ENCODE measurements at places on chromosomes 3 and 15. TPM values are rescaled to one million over a fixed set of nuclear protein-coding genes. Genes with fewer than 3 reads are reported as not detected.

- no peak for DNase-seq
Measured at GRCh38 chr15:99440551-99441443, 125.0 kb upstream of the MEF2A start.

DNA sequence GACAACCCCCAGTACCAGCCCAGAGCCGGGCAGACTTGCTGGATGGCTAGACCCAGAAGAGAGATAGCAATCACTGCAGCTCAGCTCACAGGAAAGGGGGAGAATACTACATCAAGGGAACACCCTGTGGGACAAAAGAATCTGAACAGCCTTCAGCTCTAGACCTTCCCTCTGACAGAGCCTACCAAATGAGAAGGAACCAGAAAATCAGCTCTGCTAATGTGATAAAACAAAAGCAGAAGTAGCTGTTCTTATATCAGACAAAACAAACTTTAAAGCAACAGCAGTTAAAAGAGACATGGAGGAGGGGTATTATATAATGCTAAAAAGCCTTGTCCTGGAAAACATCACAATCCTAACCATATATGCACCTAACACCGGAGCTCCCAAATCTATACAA lies 283.3 kb downstream of the KLF13 start:
- no peak for DNase-seq

DNA sequence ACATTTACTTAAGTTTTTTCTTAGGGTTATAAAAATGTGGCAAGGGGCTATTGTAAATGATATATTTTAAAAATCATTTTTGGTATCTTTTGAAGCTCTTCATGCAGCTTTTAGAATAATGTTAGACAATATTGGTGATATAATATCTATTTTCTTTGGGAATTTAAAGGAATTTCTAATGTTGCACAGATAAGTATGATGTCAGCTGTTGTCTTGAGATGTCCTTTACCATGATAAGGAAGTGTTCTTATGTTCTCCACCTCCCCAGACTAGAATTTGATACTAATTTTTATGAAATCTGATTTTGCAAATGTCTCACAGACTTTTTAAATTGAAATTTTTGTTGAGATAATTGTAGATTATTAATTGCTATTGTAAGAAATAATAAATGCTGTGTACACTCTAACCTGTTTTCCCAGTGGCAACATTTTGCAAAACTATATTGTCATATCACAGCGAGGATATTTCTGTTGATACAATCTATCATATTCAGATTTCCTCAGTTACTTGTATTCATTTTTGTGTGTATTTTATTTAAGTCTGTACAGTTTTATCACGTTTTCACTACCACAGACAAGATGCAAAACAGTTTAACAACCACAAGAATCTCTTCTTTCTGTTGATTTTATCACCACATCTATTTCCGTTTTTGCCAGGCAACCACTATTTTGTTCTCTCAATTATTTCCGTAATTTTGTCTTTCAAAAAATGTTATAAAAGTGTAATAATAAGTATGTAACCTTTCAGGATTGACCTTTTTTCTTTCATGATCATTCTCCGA lies 55.4 kb downstream of the SPRED1 start:
- no peak for DNase-seq

DNA sequence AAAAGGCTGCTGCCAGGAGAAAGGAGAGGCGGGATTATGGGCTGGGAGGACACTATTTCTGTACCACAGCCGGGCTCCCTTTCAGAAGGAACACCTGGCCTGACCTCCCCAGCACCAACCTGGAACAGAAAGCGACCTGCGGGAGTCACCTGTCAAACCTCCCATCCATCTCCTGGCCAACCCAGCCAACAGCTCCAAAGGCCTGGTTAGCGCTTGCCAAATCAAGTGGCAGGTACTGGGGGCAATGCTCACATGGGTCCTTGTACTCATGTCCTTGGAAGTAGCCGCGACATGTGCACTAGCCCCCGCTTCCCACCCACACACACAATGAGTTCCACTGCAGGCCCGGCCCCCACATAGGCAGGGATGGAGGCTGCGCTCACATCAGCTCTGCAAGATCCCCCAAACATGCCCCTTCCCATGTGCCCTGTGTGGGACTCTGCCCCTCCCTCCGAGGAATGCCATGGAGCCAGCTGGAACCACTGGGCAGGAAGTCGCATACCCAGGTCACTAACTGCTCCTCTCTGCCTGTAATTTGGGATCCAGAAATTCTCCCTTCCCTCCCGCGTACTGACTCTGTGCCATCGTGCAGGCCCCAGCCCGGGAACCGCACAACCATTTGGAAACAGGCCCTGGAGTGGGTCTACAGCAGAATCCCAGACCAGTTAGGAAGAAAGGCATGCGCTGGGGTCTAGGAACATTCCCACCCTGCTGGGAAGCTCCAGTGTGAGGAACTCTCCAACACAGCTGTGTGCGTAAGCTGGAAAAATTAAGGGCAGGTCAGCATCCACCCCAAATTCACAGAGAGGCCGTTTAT lies 98.9 kb downstream of the LRIG1 start:
- DNase-seq = no peak

DNA sequence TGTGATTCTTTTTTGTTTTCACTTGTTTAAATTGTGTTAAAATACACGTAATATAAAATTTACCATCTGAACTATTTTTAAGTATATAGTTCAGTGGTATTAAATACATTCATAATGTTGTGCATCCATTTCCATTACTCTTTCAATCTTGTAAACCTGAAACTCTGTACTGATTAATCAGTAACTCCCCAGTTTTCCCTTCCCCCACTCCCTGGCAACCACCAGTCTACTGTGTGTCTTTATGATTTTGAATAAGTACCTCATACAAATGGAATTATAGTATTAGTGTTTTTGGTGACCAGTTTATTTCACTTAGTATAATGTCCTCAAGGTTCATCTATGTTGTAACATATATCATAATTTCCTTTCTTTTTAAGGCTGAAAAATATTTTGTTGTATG lies 59.3 kb downstream of the GLCE start:
- DNase-seq = no peak

- no peak for DNase-seq
Measured at GRCh38 chr3:16404349-16404895, 109.1 kb downstream of the RFTN1 start.

Gene RNU5B-1
- polyA plus RNA-seq = not detected

Gene ARPP21
- not detected for polyA plus RNA-seq

DNA sequence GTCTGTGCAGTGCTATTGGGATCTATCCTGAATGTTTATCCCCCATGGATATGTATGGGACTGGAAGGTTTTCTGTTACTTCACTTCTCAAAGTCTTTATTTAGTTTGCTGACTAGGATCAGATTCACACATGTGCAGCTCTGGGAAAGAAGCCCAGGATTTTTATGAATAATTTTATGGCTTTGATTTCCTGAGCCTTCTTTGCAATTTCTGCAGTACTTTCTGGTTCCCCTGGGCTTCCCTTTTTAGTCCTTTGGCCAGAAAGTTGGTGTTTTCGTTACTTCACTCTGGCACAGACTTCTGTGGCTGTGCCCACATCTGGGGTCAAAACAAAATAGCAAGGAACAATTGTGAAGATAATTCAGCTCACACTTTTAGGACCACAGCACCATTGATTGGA lies 721.0 kb downstream of the OTOL1 start:
- DNase-seq = no peak

DNA sequence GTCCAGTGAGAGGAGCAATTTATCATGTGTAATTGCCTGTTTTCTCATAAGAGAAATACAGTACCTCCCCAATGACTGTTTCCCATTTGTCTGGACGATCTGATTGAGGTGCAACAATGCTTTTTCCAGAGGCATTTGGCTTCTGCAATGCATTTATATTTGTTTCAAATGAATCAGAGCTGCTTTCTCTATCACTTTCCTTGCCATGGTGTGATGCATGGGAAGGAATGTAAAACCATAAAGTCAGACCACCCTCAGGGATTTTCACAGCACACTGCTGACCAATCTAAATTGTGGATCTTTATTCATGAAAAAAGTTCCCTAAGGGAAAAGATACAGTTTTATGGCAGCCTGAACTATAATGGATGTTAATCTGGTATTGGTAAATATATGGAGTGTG lies 333.0 kb downstream of the ZNF385D start:
- DNase-seq = no peak

- DNase-seq = no peak
Measured at GRCh38 chr3:102036017-102036416, 186.7 kb downstream of the NFKBIZ start.

- no peak for DNase-seq
Measured at GRCh38 chr3:173096994-173097785, 43.8 kb downstream of the SPATA16 start.

- DNase-seq = no peak
Measured at GRCh38 chr3:79947469-79947868, 179.7 kb upstream of the ROBO1 start.

- peak; percentile 26 for DNase-seq
Measured at GRCh38 chr3:191065181-191065805, 133.7 kb upstream of the OSTN start.

- no peak for DNase-seq
Measured at GRCh38 chr3:56458496-56459103, 9.7 kb downstream of the ERC2 start.

Gene EXD1
- polyA plus RNA-seq = not detected

DNA sequence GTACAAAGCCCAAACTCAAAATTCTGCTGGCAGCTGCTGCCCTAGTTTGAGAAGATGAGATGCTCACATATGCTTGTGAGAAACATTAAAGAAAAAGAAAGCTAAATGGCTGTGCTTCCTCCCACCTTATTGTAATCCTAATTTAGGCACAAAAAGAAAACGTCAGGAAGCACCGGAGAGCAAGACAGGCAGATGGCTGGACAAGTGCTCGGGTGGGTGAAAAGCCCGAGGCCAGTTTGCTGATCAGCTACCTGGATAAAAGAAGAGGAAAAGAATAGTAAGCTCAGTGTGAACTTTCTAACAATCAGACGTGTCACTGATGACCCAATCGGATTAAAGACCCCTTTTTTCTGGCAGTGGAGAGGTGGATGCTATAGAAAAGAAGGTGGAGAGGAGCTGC lies 368.0 kb upstream of the ATP10A start:
- DNase-seq = peak; percentile 21

DNA sequence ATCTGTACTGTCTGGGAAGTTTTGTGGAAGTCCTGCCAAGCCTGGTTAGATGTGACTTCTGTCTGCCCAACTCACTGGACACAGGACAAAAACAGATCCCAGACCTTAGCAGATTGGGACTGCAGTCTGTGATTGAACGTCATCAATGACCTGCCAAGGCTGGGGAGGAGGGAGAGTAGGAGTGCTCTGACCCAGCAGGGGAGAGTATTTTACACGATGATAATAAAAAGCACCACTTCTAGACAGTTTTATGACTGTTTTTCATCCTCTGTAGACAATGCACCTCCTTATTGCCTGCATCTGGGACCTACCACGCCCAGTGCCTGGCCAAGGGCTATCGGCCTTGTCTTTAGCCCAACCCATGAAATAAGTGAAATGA lies 102.3 kb upstream of the NR2E3 start:
- DNase-seq = no peak

DNA sequence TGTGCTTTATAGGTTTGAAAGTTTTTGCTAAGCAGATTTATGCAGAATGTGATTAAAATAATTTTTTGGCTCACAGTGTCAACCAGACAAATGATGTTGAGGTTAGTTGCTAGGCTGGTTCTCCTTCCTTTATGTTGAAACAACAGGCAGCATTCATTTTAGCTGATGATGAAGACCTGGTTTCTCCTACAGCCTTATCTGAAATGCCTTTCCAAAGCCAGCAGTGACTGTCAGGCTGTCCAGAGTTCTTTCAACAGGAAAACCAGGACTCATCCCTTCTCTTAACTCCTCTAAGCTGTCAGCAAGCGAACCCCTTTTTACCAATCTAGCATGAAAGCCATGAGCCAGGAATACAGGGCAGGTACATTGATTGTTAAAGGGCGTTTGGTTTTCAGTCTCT lies 84.1 kb downstream of the ZNF609 start:
- DNase-seq = no peak

DNA sequence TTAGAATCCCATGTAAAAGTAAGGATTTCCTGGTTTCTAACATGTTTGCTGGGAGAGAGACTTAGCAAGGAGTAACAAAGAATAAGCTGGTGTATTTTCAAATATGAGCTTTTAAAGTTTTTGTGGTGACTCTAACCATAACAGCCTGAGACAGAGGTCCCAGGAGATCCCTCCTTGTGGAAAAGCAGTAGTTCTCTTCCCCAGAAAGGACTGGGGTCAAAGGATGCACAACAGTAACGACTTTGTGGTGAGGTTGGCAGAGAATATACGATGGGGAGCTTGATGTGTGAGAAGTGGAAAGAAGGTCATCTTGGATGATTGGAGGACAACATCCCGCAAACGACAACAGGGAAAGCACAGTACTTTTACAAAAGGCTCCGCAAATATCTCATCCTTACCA lies 38.2 kb downstream of the ABHD5 start:
- no peak for DNase-seq

Gene LYZL4
- not detected for polyA plus RNA-seq

Gene ADGRG7
- polyA plus RNA-seq = not detected

- DNase-seq = no peak
Measured at GRCh38 chr15:68029959-68030358, 24.2 kb upstream of the PIAS1 start.

GRCh38 chr3:71133865-71134264 lies 449.7 kb downstream of the FOXP1 start:
- DNase-seq = no peak

Gene PIF1
- 106 TPM for polyA plus RNA-seq

Gene SH3GL3
- 18.8 TPM for polyA plus RNA-seq

Gene CSPG5
- polyA plus RNA-seq = 0.86 TPM

GRCh38 chr3:176087066-176087697 lies 1110.1 kb downstream of the TBL1XR1 start:
- no peak for DNase-seq

- no peak for DNase-seq
Measured at GRCh38 chr3:140842984-140843649, 98.5 kb upstream of the SLC25A36 start.

DNA sequence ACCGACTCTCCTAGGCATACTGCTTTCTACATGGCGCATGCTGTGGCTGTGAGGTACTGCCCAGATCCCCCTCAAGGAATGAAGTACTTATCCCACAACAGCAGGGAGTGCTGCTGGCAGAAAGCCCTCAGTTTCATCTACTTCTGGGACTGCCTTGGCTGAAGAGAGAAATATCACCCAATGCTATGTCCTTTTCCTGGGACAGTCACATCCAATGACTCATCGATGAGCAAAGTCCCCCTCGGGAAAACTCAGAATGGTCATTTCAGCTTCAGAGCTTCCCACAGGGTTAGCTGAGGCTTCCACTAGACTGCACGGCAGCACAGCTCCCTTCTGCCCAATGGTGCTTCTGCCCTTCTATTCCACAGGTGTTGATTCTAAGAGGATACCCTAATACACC lies 3.6 kb upstream of the NMD3 start:
- no peak for DNase-seq

Gene CD86
- not detected for polyA plus RNA-seq

- DNase-seq = no peak
Measured at GRCh38 chr3:69011096-69011730, 2.3 kb downstream of the EOGT start.

- no peak for DNase-seq
Measured at GRCh38 chr15:64856429-64857145, 14.9 kb downstream of the PLEKHO2 start.

DNA sequence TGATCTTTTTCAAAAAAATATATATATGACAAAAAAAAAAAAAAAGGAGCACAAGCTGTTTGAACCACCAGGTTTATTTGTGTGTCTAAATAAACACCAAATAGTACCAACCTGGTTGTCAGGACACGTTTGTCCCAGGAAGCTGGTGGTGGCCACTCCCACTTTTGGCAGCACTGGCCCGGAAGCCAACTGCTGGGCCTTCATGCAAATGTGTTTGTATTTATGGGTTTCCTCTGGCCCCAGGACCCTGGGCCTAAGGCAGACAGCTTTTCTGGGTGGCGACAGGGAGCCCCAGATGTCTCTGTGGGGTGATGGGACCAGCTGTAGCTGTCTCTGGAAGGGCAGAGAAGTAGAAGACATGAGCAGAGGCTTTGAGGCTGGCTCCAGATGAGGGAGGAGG lies 31.6 kb downstream of the PRKCD start:
- DNase-seq = no peak
